Stimulated activated naive CD8-positive, alpha-beta T cell treated with anti-CD3 and anti-CD28 coated beads, Interleukin-15, amount 100 ng/mL, for 72 hours (primary cell): ENCODE measurements at places on chromosomes 6 and 20.

DNA sequence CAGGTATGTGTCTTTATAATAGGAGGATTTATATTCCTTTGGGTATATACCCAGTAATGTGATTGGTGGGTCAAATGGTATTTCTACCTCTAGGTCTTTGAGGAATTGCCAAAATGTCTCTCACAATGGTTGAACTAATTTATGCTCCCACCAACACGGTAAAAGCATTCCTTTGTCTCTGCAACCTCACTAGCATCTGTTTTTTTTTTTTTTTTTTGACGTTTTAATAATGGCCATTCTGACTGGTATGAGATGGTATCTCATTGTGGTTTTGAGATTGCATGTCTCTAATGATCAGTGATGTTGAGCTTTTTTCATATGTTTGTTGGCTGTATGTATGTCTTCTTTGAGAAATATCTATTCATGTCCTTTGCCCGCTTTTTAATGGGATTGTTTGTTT, 144.9 kb upstream of the RGS17 start:
- no peak for DNase-seq

DNA sequence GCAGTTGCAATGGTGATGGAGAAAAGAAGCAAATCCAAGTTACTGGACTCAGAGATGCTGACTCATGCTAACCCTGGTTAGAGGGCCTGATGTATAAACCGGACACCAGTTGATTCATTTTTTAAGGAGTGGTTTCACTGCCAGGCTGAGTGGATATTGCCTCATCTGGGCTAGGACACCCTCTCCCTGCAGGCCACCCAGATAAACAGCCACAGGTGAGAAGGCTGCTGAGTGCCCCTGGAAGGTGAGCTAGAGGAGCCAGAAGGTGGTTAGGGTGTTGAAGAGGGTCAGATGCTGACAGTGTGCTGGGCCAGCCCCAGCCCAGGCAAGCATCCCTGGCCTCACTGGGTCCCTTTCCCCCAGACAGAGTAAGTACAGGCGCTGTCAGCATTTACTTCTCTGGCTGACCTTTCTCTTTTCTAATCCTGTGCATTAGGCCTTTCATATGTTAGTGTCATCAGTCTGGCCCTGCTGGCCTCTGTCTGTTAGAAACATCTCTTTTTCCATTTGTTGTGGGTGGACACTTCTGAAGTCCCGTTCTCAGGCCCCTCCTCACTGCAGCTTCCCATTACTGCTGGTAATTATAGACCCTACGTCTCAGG, 13.5 kb downstream of the EPB41L1 start:
- DNase-seq = no peak

DNA sequence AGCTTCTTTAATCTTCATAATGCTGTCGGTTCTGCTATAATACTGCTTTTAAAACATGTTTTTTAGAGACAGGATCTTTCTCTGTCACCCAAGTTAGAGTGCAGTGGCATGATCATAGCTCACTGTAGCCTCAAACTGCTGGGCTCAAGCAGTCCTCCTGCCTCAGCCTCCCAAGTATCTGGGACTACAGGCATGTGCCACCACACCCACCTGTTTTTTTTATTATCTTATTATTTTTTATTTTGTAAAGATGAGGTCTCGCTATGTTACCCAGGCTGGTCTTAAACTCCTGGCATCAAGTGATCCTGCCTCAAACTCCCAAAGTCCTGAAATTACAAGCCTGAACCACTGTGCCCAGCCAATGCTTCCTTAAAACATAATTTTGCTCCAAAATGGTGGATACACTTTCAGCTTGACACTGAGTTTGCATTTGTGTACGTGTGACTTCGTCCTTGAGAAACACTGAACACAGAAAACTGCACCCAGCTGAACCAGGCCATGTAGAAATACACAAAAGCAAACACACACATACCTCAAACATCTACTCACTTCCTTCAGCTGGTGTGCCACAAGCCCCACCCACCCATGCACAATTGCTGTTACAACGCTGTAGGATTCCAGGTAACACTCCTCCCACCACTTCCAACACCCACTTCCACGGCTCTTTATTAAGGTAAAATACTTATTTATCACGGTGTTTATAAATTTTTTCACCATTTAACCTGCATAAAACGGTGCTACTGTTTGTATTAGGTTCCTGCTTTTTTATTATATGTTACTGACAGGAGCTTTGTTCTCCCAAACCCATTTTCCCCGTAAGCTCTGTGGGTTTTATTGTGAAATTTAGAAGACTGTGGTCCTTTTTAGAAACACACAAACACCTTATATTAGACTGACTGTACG, 109.1 kb downstream of the TSHZ2 start:
- no peak for DNase-seq

DNA sequence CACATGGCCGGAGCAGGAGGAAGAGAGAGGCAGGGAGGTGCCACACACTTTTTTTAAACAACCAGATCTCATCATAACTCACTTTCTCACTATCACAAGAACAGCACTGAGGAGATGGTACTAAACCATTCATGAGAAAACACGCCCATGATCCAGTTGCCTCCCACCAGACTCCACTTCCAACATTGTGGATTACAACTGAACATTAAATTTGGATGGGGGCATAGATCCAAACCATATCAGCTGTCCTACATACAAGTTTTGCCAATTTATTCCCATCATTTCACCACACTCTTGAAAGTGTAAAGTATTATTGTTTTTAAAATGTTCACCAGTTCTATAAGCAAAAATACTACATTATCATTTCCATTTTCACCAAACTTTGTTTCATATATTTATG, 33.9 kb upstream of the VGLL2 start:
- DNase-seq = no peak

GRCh38 chr6:108710551-108710950, 137.7 kb upstream of the ARMC2 start:
- DNase-seq = no peak

DNA sequence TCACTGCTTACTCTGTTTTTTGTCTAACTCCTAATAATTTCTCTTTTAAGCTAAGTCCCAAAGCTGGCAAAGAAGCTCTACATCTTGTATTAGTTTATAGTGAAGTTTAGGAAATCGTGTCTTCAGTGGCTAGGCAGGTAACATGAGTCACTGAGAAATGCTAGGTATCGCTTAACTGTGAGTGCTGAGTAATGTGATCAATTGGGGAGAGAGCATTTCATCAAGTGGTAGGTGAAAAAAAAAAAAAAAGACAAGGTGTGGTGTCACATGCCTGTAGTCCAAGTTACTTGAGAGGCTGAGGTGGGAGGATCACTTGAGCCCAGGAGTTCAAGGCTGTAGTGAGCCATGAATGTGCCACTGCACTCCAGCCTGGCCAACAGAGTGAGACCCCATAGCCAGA, 125.3 kb downstream of the FAM83B start:
- DNase-seq = no peak

GRCh38 chr6:166488076-166488685, 98.3 kb downstream of the RAMACL start:
- peak; percentile 55 for DNase-seq

DNA sequence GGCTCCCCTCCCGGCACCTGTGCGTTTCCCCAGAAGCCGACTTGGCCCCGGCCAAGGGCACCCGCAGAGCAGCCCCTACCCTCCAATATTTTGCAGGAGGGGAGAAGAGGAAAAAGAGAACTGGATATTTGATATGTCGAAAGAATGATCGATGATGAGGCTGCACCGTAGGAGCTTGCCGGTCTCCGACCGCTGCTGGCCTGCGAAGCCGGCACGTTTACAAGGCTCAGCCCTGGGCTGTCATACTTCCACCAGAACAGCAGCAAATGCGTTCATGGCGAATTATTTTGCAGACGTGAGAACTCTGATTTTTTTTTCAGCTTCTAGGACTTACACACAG, 296.7 kb downstream of the TFAP2C start:
- DNase-seq = no peak

DNA sequence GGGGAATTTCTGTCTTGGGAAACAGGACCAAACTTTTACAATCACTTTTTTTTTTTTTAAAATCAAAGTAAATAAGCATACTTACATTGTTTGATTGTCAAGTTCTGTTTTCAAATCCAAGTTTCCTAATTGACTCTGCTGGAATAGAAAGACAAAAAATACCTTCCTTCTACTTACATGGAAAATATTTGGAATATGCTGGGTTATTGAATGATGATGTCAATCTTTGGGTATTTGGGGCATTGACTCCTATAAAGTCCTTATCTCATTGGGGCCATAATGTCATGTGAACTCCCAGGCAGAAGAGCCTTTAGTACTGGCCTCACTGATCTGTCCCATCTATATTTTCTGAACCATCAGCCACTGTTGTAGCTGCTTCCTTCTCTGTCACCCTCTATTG, 122.6 kb upstream of the NOX3 start:
- no peak for DNase-seq

GRCh38 chr6:125631165-125631564, 118.3 kb upstream of the HEY2 start:
- no peak for DNase-seq
